Natural killer cell treated with Interleukin-12 subunit alpha and Interleukin-12 subunit beta and Interleukin-15 and Interleukin-18, amount 100 ng/mL, for 72 hours (primary cell): ENCODE measurements at places on chromosomes 3 and 15.

DNA sequence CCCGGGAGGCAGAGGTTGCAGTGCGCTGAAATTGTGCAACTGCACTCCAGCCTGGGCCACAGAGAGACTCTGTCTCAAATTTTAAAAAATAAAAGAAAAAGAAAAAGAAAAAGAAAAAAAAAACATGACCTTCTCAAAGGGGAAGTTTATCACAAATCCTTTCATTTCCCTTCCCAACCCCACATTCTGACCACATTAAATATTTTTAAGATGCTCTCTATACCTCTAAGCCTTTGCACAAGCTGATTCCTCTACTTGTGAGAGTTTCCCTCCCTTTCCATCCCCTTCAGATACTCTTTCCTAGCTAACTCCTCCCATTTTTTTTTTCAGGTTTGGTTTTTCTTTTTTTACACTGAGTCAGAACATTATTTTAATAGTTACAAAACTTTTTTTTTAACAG lies 4.0 kb downstream of the HIGD1A start:
- DNase-seq = no peak

GRCh38 chr15:64310036-64310435 lies 45.9 kb downstream of the CSNK1G1 start:
- no peak for DNase-seq

- no peak for DNase-seq
These were observed 26.8 kb upstream of the NOX5 start for GRCh38 chr15:68987676-68988075.

- no peak for DNase-seq
These were observed 36.9 kb upstream of the TRIM59 start for GRCh38 chr3:160486459-160486869.

DNA sequence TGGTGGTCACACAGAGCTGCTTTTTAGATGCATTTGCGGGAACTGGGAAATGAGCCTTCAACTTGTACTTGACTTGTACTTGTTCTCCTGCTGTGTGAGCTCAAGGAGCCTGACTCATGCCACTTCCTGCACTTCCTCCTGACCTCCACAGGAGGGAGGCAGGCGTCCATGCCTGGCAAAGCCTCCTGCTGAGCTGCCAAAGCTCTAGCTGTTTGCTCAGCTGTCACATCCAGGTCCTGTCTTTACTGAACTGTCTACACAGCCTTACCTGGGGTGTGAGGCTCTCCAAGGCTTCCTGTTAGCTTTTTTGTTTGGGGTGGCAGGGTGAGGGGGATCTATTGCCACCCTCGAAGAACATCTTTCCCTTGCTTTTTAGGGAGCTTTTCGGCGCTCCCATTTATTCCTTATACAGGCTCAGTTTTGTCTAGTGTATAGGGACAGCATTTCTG lies 6.4 kb downstream of the THPO start:
- no peak for DNase-seq
